ENCODE measurements at places on chromosomes 6 and 20. TPM values are rescaled to one million over a fixed set of nuclear protein-coding genes. Genes with fewer than 3 reads are reported as not detected.

Gene WFDC5
- total RNA-seq = not detected

Gene SPATA2
- 10.1 TPM for total RNA-seq

Gene TMC2
- total RNA-seq = not detected

Gene VIP
- not detected for total RNA-seq

Gene TRIM15
- total RNA-seq = 0.09 TPM

Gene FAM83B
- 0.09 TPM for total RNA-seq

Gene ADA
- total RNA-seq = 57.8 TPM

Gene VWA7
- total RNA-seq = 2.0 TPM

Gene OPRL1
- 0.78 TPM for total RNA-seq

Gene ZNF133
- total RNA-seq = 9.0 TPM

Gene ARFGAP1
- total RNA-seq = 80.6 TPM

Gene SCAF8
- total RNA-seq = 16.2 TPM

Gene NHLRC1
- total RNA-seq = 1.9 TPM
